NCI-H1694 treated with DMSO at 0.1 percent for 48 hours (cell line): ENCODE measurements at places on chromosomes 5 and 9.
A peak's percentile ranks its signal among the peaks of the same experiment; 100 is the strongest.

DNA sequence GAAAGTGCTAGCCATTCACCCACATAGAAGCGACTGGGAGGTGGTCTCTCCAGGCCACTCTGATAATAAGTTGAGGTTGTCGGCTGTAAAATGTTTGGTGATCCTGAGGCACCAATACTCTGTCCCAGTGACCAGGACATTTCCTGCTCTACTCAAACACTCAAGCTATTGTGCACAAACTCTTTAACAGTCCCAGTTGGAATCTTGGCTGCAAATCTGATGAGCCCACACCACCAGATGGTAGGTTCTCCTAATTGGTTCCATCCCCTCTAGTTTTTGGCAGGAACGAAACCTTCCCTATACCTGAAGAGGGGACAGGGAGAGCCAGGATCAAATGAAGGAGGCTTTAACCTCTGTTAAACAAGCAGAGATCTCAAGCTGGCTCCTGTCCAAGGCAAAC, 14.3 kb downstream of the GRIA1 start:
- peak; percentile 27 for DNase-seq

DNA sequence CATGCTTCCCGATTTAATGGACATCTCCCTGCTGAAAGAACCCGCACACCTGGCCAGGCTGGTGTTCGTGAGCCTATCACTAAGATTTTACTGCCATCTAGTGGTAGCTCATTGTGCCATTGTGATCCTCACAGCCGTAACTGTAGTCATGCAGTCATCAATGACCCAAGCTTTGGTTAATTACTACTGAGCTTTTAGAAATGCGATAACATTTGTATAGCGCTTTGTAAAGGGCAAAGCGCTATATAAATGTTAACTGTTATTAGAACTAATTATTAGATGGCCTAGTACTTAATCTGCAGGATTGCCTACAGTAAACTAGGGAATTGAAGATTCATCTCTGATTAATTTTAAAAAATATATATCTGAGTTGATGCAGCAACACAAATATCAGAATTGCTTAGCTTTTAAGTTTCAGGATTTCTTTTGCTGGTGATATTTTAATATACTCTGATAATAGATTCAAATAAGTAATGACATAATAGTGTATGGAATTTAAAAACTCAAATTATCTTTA, 90.2 kb downstream of the HACD4 start:
- DNase-seq = peak; percentile 63

GRCh38 chr9:87678650-87679355, 47.1 kb upstream of the CTSL start:
- DNase-seq = peak; percentile 36

- DNase-seq = no peak
Observed at GRCh38 chr9:21043841-21044240, 12.4 kb upstream of the HACD4 start.

GRCh38 chr5:2727550-2727949, 23.9 kb downstream of the IRX2 start:
- DNase-seq = no peak

DNA sequence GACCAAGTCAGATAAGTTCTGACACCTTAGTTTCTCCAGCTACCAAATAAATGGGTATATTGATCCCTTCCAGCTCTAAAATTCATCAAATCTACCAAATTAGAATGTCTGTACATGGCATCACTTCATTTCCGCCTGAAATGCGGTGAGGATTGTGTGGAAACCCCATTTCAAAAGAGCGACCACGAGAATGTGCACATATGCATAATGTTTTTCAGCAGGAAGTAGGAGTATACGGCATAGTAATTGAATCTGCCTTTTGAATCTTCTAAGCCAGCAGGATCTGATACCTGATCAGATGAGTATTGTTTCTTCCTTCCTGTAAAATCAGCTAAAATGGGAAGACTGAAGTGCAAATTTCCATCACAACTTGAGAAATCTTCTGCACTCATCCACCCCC, 418.6 kb downstream of the TMEM38B start:
- no peak for DNase-seq

- DNase-seq = no peak
Observed at GRCh38 chr5:39876146-39876545, 451.4 kb upstream of the DAB2 start.

DNA sequence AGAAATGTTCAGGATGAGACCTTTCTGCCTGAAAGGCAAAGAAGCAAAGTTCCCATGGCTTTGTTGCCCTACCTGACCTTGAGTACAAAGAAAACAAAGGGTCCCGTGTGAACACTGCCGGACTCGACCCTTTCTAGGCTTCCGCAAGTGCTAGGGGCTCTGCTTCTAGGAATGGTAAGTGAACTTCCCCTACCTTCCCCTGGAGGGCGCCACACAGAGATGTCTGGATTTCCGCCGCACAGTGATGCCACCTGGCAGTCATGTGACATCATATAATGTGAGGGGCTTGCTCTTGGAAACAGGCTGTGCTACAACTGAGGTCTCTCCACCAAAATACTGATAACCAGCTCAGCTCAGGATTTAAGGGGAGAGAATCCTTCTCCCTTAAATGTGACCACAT, 56.6 kb downstream of the HSD17B3 start:
- DNase-seq = no peak

GRCh38 chr5:19795218-19795617, 192.8 kb downstream of the CDH18 start:
- DNase-seq = no peak

DNA sequence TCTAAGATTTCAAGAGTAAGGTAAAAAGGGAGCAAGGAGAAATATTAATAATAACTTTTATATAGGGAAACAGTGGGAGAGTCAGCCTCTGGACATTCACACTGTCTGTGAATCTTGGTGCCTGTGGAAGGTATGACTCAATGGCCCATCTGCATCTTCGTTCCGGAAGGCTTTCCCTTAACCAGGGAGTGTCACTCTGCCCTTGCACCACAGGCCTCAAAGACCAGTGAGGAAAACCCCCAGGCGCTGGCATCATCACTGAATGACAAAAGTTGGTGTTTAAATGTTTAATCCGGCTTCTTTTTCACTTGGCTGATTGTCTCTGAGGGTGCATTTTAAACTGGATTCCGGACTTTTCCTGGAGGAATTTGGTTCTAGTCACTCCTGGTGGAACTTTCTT, 522.4 kb upstream of the TLE4 start:
- no peak for DNase-seq

- DNase-seq = no peak
Observed at GRCh38 chr9:91160181-91160580, 201.5 kb downstream of the AUH start.

DNA sequence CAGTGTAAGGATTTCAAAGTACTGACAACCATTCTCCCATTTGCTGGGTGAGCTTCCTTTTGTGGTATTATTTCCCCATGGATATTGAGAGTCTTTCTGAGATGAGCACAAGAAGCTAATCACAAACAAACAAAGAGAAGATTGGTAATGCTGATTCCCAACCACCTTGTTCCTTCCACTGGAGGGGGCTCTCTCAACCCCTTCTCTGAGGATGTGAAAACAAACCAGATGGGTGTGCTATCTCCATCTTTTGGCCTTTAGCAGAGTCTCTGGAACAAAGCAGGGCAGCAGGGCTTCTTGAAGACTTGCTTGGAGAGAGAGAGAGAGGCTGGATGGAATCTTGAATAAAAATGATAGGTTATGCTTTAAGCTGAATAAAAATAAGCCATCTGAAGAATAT, 576.7 kb upstream of the ZNF462 start:
- DNase-seq = no peak

DNA sequence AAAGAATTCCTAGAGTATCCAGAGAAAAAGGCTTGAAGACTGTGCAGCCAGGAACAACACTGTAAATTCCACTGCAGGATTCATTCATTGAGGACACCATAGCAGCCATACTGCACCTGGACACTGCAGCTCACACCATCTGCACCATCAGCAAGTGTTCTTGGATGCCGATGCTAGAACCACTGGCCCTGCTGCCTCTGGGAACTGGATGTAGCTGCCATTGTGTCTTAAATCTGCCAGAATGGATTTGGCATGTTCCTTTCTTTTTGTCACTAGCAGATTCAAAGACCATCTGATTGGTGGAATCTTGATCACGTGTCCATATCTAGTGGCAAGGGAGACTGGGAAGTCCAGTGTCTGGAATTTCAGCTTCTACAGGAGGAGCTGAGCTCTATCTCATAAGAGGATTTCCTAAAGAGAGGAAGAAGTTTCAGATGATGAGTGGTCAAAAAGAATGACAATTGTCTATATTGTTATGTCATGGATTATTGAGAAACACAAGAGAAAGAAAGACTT, 278.3 kb upstream of the ANKRD55 start:
- no peak for DNase-seq

DNA sequence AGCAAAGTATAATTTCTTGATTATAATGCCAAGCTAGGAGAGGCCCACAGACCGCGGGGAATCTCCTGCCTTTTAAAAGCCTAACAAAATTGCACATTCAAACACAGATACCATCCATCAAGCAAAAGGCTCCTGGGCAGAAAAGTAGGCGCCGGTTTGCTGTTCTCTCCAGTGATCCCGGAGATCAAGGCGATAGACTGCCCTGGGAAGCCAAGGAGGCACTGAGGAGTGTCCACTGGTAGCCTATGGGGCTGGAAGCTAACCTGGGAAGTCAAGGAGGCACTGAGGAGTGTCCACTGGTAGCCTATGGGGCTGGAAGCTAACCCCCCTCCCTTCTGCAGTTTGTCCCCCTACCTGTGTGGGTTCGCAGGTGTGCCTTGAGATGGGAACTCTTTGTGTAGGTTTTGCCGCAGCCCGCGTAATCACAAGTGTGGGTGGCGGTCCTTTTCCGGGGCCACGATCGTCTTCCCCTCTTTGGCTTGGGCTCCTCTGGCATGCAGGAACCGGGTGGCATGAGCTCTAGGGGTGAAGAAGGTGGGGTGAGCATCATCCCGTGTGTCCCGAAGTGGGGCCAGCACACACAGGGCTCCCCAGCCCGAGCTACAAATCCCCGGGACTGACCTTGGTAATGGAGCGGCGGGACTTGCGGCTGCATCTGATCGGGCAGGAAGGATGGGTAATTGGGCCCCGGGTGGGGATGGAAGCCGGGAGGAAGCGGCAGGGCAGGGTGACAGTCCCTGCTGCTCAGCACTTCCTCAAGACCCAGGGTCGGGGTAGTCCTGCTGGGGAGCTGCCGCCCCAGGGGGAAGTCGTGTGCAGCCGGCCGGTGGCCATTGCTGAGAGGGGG, 2.7 kb downstream of the KLF4 start:
- no peak for DNase-seq
